ENCODE measurements at places on chromosomes 3 and 15.

GRCh38 chr3:81033684-81034083, 727.8 kb downstream of the GBE1 start:
- DNase-seq, result no peak

DNA sequence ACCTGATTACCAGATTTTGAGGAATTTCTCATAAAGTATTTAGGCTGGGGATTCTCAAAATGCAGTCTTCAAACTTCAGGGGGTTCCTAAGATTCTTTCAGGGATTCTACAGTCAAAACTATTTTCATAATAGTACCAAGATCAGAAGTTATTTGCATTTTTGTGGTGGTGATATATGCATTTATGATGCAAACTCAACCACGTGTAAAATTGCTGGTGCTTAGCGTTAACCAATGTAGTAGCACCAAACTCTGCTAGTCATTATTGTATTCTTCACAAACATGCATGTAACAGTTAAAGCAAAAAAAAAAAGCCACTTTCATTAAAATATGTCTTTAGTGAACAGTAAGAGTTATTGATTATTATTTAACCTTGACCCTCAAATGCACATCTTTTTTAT, 274.9 kb upstream of the DNAJC19 start:
- DNase-seq, result no peak

DNA sequence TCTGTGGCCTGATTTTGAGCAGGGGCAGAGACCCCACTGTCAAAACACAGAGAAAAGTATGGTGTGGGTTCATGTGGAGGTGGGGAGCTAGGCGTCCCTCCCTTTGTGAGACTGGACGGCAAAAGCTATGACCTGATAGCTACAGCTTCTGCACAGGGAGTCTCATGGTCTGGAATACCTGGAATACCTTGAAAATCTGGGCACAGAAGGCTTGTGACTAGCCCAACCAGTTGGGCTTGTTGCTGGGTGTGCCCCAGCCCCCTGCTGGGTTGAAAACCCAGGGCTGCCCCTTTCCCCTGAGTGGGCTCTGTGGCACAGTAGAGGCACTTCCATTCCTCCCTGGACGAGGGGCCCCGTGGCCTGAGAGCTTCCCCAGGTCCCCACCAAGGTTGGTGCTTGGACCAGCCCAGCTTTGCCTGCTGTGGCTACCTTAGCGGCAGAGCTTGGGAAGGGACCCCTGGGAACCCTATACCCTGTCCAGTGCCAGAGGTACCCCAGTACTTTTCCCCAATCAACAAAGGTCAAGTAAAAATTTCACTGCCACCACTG, 37.3 kb downstream of the SLC2A2 start:
- DNase-seq, result no peak

DNA sequence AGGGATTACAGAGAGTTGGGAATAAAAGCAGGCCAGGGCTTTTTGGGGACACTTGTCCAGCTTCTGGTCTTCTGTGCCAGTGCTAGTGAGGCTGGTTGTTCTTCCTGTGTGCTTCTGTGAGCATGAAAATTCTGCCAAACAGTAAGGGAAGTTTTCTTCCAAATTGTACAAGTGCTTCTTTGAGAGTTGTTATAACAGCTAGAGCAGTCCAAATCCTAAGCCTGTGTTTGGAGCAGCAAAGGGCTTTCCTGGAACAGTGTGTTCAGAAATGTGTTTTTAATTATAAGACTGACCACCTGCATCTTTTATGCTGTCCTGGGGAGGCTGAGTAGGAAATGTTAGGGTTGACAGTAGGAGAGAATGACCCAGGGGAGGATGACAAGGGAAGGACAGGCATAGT, 223.0 kb upstream of the P2RY1 start:
- DNase-seq, result no peak

DNA sequence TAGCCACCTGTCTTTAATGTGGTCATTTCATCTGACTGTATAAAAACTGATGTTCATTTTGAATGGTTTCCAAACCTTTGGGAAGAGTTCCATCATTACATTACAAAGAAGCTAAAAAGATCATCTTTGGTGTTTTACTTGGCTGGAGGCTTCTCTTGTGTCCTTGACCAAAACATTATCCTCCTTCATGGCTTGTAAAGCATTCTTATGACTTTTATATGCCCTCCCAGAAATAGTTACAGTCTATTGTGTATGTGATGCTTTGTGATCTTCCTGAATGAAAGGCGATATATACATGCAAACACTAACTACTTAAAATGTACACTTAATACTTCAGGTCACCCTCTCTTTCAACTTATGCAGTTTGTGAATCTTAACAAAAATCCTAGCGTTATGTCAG, 525.6 kb downstream of the MECOM start:
- DNase-seq, result no peak

- no peak for DNase-seq
These were observed 463.7 kb upstream of the CFAP20DC start for GRCh38 chr3:59513570-59513969.

GRCh38 chr15:65184305-65184867, 756 bp downstream of the CLPX start:
- DNase-seq, result no peak

DNA sequence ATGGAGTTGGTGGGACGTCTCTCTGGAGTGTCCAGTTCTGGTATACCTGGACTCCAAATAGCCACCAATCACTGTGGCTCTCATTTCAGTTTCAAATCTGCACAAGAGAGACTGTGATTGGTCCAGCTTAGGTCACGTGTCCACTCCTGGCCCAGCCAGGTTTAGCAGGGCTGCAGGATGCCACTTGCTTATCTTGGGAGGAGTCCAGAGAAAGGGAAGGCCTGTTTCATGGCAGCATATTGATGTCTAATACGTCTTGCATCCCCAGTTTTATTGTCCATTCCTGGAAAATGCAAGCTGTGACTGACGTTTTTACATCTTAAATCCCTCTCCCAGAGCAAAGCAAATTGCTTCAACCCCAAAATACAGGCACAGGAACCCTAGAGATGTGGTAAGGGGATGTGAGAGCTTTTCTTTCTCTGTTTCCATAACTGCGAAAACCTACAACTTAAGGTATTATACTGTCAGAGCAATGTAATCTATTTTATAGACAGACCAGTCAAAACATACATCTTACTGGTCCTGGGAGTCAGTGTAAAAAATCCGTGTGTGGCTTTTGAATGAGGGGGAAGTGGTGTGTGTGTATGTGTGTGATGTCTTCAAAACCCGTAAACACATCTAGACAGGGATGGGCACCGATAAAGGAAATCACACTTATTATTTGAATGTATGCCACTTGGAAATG, 274.4 kb downstream of the TLE3 start:
- no peak for DNase-seq

All from GDM1 (cell line).